T-helper 17 cell (primary cell): ENCODE measurements at places on chromosomes 1 and 21. TPM values are rescaled to one million over a fixed set of nuclear protein-coding genes. Genes with fewer than 3 reads are reported as not detected.

The TMEM54 gene
- not detected for total RNA-seq

The OR2M3 gene
- not detected for total RNA-seq

The NDUFS2 gene
- total RNA-seq: 57.1 TPM

The DMAP1 gene
- total RNA-seq: 59.1 TPM

The ARHGEF16 gene
- total RNA-seq: 0.10 TPM

The C21orf58 gene
- 3.2 TPM for total RNA-seq

The APCS gene
- total RNA-seq: not detected

The E2F2 gene
- 5.4 TPM for total RNA-seq

The UFC1 gene
- total RNA-seq: 154 TPM

The TMEM200B gene
- total RNA-seq: not detected

The ADAMTS5 gene
- total RNA-seq: not detected

The NBPF8 gene
- 43.5 TPM for total RNA-seq

The LHX8 gene
- total RNA-seq: not detected

The SLC9C2 gene
- not detected for total RNA-seq

The ZSCAN20 gene
- 0.65 TPM for total RNA-seq

The NBPF10 gene
- total RNA-seq: 5.6 TPM

The PEF1 gene
- total RNA-seq: 47.6 TPM

The IGSF9 gene
- not detected for total RNA-seq

The FCER1G gene
- total RNA-seq: 8.3 TPM

The SRGAP2C gene
- 19.7 TPM for total RNA-seq

The LYPD8 gene
- not detected for total RNA-seq

The TMEM125 gene
- total RNA-seq: not detected

The CAMK2N1 gene
- 6.3 TPM for total RNA-seq

The CHD5 gene
- 0.12 TPM for total RNA-seq

The GPR37L1 gene
- total RNA-seq: not detected

The IRF6 gene
- 0.20 TPM for total RNA-seq

The CHIA gene
- not detected for total RNA-seq

The G0S2 gene
- total RNA-seq: 13.5 TPM

The PTCH2 gene
- 1.7 TPM for total RNA-seq

The ZNF281 gene
- total RNA-seq: 21.9 TPM

The KIF17 gene
- 0.42 TPM for total RNA-seq

The BATF3 gene
- total RNA-seq: 0.34 TPM

The ACTL8 gene
- not detected for total RNA-seq

The TRIM67 gene
- total RNA-seq: not detected

The AMY2B gene
- total RNA-seq: 39.4 TPM

The HIPK1 gene
- 253 TPM for total RNA-seq
